ENCODE measurements at places on chromosomes 5 and 9. TPM values are rescaled to one million over a fixed set of nuclear protein-coding genes. Genes with fewer than 3 reads are reported as not detected.

Gene INVS
- 17.0 TPM for polyA plus RNA-seq

Gene NMUR2
- 0.16 TPM for polyA plus RNA-seq

Gene PALM2AKAP2
- polyA plus RNA-seq: 7.0 TPM

Gene LRRC70
- polyA plus RNA-seq: 7.0 TPM

Gene IL3
- polyA plus RNA-seq: not detected

Gene HEMGN
- 4.0 TPM for polyA plus RNA-seq

Gene PLCXD3
- polyA plus RNA-seq: 0.44 TPM

Gene PSAT1
- 70.5 TPM for polyA plus RNA-seq

Gene PCDHB10
- polyA plus RNA-seq: 8.7 TPM

Gene TDRD7
- polyA plus RNA-seq: 8.7 TPM

Gene COL15A1
- polyA plus RNA-seq: 36.2 TPM

Gene MBLAC2
- 12.4 TPM for polyA plus RNA-seq

Gene ADAMTS13
- polyA plus RNA-seq: 12.0 TPM

Gene MYMK
- 0.28 TPM for polyA plus RNA-seq

Gene PRRT1B
- 0.71 TPM for polyA plus RNA-seq

Gene PCDHGC5
- 0.61 TPM for polyA plus RNA-seq

Gene SMIM33
- not detected for polyA plus RNA-seq

Gene RIMOC1
- polyA plus RNA-seq: 28.1 TPM

Gene SCGB3A2
- polyA plus RNA-seq: not detected

Gene HNRNPAB
- 146 TPM for polyA plus RNA-seq

Gene MLANA
- 0.66 TPM for polyA plus RNA-seq

Gene RGS7BP
- 8.2 TPM for polyA plus RNA-seq

Gene GABRA6
- polyA plus RNA-seq: 0.09 TPM

Gene TMEM215
- 0.13 TPM for polyA plus RNA-seq

Gene IL7R
- 0.96 TPM for polyA plus RNA-seq

Gene TMEM174
- 22.4 TPM for polyA plus RNA-seq

Gene IL13
- polyA plus RNA-seq: not detected

Gene CCL27
- 0.63 TPM for polyA plus RNA-seq

Gene NKD2
- 17.3 TPM for polyA plus RNA-seq

Gene BTNL8
- 0.68 TPM for polyA plus RNA-seq

Gene SLC34A1
- 160 TPM for polyA plus RNA-seq

Gene PCDHB14
- polyA plus RNA-seq: 8.7 TPM

Gene PARP8
- polyA plus RNA-seq: 17.0 TPM

Gene SNCAIP
- polyA plus RNA-seq: 32.9 TPM

Gene DRD1
- polyA plus RNA-seq: not detected

Gene SLC34A3
- polyA plus RNA-seq: 6.9 TPM

Gene IL4
- not detected for polyA plus RNA-seq

Gene SYNPO
- 106 TPM for polyA plus RNA-seq

Gene SLC25A2
- not detected for polyA plus RNA-seq

Data from right renal pelvis (tissue), 4 donors.